GM23338 (cell line): ENCODE measurements at places on chromosomes 7 and 10. TPM values are rescaled to one million over a fixed set of nuclear protein-coding genes. Genes with fewer than 3 reads are reported as not detected.

Gene PRSS37
- 0.23 and 0.58 TPM in 2 replicates for polyA plus RNA-seq

Gene FAM25C
- polyA plus RNA-seq, result not detected in 2 replicates

Gene OR2A12
- not detected in 2 replicates for polyA plus RNA-seq

Gene PAX2
- polyA plus RNA-seq, result not detected in 2 replicates

Gene CYP2C18
- 0.08 and 0.16 TPM in 2 replicates for polyA plus RNA-seq

Gene PLEKHS1
- polyA plus RNA-seq, result not detected in 2 replicates

Gene CRPPA
- polyA plus RNA-seq, result 0.54 and 0.73 TPM in 2 replicates
